ENCODE measurements at places on chromosomes 6 and 20.

DNA sequence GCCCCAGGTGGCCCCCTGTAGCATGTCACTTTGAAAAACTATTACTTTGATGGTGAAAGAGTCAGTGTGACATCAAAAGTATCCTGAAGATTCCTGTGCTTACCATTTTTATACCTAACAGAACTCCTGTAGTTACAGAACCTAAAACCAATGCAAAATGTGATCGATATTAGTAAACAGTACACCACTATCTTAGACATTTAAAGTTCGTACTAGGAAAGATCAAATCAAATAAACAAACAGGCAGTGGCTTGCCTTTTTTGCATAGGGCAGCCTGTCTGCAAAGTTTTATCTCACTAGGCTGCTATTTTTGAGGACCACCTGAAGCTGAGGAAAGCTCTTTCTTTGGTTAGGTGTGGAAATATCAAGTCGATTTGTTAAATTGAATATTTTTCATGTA is 944.0 kb upstream of the CITED2 start:
- DNase-seq = no peak

DNA sequence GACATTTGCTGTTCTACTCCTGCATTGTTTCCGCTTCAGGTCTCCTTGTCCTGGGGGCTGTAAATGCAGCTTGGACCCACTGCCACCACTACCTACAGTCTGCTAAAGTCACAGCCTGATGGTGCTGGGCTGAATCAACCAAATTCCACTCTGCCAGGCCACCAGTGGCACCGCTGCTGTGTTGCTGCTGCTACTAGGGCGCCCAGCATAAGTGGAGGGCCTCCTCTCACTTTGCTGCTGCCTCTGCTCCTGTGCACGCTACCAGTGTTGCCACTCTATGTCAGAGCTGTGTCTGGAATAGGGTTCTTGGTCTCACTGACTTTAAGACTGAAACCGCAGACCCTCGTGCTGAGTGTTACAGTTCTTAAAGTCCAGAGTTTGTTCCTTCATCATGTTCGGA is 1.4 kb upstream of the SSR1 start:
- no peak for DNase-seq

GRCh38 chr6:167161851-167162467 is 4.2 kb upstream of the GPR31 start:
- no peak for DNase-seq

DNA sequence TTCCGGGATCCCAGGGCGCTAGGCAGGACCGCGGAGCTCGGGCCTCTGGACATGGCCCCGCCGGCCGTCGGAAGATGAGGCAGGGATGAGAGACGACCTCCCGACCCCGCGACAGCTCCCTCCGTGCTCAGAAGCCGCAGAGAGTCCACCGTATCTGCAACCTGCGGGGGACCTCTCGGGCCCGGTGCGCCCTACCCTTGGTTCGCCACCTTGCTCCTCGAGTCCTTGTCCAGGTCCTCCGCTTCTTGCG is 301 bp downstream of the PPP1R3D start:
- DNase-seq = no peak

DNA sequence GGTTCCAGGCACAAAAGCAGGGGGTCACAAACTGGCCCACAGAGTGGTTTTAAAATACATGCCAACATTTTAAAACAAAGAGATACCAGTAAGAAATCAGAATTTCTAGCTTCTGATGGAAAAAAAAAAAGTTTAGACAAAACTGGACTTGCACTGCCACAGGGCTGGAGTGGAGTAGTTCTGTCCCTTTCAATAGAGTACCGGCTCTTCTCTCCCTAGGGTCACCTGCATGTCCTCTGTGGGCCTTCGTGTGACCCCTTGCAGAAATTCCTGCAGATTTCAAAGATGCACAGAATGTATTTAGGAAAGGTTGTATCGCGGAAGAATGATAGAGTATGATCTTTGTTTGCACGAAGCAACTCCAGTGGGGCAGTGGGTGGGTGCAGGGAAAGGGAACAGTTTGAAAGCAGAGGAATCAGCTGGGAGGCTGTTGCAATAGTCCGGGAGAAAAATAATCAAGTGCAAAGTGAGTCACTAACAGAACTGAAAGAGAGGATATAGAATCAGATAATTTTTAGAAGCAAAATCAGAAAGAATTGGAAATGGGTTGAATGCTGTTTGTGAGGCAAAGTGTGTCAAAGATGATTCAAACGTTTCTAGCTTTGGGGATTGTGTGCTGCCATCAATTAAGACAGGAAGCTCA is 97.3 kb upstream of the STXBP5 start:
- no peak for DNase-seq

- DNase-seq = no peak
Measured at GRCh38 chr6:168219804-168220203, 99.8 kb downstream of the DACT2 start.

DNA sequence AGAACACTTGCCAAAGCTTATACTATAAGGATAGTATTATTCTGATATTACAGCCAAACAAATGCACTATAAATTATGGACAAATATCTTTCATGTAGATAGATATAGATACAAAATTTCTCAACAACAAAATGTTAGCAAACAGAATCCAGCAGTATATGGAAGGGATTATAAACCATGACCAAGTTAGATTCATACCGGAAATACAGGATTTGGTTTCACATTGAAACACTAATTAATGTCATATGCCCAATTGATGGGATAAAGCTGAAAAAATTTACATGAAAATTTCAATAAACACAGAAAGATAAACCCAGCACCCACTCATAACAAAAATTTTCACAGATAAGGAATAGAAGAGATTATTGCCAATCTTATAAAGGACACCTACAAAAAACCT is 770.3 kb upstream of the SLC35B3 start:
- DNase-seq = no peak

GRCh38 chr6:4774715-4775493 is 1.3 kb upstream of the CDYL start:
- peak; percentile 20 for DNase-seq

- DNase-seq = no peak
Measured at GRCh38 chr20:62899633-62900051, 26.7 kb downstream of the DIDO1 start.

DNA sequence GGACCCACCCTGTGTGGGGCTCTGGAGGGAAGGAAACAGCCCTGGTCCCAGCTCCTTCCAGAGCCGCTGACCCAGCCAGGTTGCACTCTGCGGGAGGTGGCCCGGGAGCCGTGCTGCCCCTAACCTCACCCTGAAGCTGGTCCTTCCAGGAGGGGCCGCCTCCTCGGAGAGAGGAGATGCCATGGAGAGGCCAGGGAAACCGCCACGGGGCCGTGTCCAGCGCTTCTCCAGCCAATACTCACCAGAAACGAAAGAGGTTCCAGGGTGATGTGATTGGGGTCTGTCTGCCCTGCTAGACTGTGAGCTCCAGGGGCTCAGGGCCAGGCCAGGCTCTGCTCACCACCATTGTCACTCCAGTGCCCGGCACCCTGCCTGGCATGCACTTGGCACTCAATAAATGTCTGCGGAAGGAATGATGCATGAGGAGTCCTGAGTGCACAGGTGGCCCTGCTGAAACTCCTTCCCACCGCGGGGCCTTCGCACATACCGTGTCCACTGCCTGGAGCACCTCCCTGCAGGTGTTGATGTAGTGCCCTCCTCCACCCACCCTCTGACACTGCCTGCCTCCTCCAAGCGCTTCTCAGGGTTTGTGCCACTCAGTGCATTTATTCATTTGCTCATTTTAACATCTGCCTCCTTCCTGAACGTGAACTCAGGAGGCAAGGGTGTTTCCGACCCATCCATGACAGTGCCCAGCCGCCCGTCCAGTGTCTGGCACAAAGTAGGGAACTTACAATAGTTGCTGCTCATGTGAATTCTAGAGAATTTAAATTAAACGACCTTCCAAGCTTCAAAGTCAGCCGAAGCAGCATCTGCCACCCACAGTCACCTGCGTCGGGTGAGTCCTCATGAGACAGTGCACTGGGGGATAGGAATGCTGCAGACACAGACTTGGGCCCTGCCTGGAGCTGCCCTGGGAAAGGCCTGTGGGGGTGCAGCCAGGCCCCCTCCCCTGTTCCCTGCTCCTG is 30.3 kb downstream of the RBM38 start:
- DNase-seq = no peak

GRCh38 chr6:125746731-125747588 is 2.5 kb upstream of the HEY2 start:
- DNase-seq = peak; percentile 35

DNA sequence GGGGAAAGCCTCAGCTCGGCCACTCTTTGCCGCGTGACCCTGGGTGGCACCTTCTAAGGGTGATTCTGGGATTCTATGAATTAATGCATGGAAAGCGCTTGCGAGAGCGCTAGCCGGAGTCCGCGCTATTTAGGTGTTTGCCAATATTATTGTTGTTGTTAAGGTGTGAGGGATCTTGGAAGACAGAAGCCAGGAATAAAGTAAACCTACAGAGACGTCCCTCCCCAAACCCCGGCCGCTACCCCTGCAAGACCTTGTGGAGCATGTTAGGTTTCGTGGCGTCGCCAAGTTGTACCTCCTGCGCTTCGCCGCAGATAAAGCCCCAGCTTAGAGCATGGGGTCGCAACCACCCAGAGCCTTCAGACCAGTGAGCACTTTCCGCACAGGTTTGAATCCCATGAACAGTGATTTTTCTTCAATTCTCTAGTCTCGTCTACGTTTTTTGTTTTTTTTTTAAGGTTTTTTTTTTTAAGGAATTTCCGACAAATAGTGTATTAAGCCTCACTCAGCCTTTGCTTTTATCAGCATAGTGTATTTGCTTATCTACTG is 16.9 kb upstream of the ZSCAN9 start:
- DNase-seq = no peak

DNA sequence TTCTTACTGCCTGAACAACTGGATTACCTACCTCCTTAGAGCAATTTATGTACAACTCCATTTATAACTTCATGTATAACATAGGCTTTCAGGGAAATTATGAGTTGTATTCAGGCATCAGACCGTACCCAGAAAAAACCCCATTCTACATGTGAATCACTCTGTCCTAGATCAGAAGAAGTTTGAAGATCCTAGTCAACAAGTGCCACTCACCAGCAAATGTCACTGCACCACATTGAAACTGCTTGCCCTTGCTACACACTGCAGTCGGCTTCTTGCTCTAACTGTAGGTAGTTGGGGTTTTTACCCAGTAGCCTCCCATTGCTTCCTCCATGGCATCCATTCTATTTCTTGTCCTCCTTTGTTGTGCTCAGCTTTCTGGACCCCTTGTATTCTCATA is 132.4 kb downstream of the DNAH8 start:
- DNase-seq = no peak

DNA sequence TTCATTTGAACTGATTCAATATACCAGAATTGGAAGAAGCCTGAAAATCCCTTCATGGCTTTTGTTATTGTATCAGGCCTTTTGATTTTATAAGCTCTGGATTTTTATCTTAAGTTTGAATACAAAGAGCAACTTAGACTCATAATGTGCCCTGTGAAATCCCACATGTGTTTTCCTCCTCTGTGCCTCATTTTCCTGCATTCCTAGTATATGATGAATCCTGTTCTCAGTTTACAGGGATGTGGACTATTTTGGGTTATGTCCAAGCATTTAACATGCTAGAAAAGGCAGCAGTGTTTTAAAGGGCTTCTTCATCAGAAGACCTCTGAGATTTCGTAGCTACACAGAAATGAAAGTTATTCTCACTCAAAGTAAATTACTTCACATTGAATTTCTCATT is 455.0 kb downstream of the RFPL4B start:
- no peak for DNase-seq

GRCh38 chr20:62733891-62734290 is 25.3 kb downstream of the NTSR1 start:
- DNase-seq = no peak

DNA sequence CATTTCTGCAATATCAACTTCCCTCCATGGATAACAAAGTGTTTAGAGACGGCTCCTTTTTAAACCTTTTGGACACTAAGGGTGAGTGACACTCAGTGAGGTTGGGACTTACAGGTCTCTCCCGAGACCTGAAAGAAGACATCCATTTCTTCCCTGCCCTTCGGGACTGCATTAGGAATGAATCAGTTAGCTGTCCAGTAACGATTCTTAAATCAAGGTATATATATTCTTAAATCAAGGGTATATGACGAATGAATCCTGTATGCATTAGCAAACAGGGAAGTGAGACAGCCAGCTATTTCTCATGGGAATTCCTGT is 52.9 kb downstream of the EDN1 start:
- DNase-seq = no peak

- no peak for DNase-seq
Measured at GRCh38 chr6:160457823-160458222, 109.6 kb downstream of the SLC22A3 start.

DNA sequence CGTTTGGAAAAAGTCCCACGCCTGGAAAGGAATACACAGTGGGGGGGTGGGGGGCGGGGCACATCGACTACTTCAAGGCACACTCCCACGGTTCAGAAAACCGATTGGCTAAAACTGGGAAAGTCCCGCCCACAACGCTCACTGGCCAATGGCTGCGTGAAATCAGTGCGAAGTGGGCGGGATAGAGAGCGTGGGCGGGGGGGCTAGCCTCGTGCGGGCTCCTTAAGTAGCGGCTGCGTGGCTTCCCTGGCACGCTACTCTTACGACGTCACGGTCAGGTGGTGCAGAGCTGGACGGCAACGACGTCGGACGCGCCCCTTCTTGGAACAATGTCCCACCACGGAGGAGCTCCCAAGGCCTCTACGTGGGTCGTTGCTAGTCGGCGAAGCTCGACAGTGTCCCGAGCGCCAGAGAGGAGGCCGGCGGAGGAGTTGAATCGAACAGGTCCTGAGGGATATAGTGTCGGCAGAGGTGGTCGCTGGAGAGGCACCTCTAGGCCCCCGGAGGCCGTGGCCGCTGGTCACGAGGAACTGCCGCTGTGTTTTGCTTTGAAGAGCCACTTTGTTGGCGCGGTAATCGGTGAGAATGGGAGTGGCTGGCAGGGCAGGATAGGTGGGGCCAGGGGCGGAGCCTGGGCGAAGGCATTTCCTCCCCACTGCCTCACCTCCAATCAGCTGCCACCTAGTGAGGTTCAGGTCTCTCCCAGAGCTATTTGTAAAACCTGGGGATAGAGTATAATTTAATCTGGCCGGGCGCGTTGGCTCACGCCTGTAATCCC is at the start of gene DDX43:
Gene DDX43, plus strand, starts transcription at position 252 of the 778 bp plus-strand sequence. Its CDS starts 78 bp downstream, at position 330.
- no peak for DNase-seq

DNA sequence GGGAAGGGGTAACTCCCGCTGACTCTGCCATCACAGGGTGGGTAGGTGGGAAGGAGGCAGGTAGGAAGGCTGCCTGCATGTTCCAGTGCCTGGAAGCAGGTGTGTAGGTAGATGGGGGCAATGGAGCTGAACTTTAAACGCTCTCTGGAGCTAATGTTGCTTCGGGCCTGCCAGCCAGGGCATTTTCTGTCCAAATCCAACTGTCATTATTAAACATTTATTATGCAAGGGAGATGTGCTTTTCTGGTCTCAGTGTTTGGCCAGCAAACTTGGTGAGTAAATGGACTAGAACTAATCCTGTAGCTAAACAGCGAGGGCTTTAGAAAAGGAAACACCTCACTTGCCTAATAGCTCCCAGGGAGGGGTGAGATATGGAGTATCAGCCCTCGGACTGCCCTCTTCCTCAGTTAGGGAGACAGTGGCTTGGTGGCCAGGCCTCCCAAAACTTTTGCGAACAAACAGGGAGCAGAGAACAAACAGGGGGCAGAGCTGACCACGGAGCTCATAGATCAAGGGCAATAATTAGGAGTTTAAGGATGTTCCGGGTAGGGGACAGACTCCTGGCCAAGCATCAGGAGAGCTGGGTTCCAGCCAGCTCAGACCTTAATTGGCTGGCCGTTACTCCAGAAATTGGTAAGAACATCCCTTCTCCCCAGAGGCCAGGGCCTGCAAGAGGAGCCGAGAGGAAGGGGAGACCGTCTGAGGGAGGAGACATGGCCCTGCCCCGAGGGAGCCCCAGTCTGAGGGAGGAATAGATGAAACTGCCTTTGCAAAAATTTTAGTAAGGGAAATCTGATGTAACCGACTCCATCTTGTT is 131.1 kb downstream of the VEGFA start:
- DNase-seq = no peak

- no peak for DNase-seq
Measured at GRCh38 chr6:39956936-39957335, 22.7 kb upstream of the MOCS1 start.
